ENCODE measurements at places on chromosomes 4 and X. TPM values are rescaled to one million over a fixed set of nuclear protein-coding genes. Genes with fewer than 3 reads are reported as not detected.

Gene PNCK
- total RNA-seq = 0.16 TPM

Gene ATRX
- 18.5 TPM for total RNA-seq

Gene RIPPLY1
- total RNA-seq = not detected

Gene PAGE2B
- total RNA-seq = not detected

Gene CDX4
- not detected for total RNA-seq

Gene WAS
- 0.27 TPM for total RNA-seq

Gene CFAP299
- not detected for total RNA-seq

Gene CFP
- total RNA-seq = 1.2 TPM

Gene C4orf50
- not detected for total RNA-seq

Gene H2BW2
- total RNA-seq = not detected

Gene BCORL1
- 10.6 TPM for total RNA-seq

Gene LDOC1
- total RNA-seq = 80.5 TPM

Gene ZDHHC15
- not detected for total RNA-seq

Gene ADH4
- total RNA-seq = not detected

Gene OTC
- not detected for total RNA-seq

Gene DAPP1
- total RNA-seq = not detected

Gene RNF212
- total RNA-seq = 2.3 TPM

Gene HMGB3
- 126 TPM for total RNA-seq

Gene FMR1NB
- not detected for total RNA-seq

Gene NEIL3
- 9.5 TPM for total RNA-seq

Gene SAGE1
- 0.09 TPM for total RNA-seq

Gene AASDH
- total RNA-seq = 2.6 TPM

Gene DNAAF6
- total RNA-seq = not detected

Gene PDZD4
- 3.7 TPM for total RNA-seq

Gene LRPAP1
- 128 TPM for total RNA-seq

Gene SLC39A8
- 9.7 TPM for total RNA-seq

Gene CCDC160
- not detected for total RNA-seq

Gene TEX13C
- total RNA-seq = not detected

Gene NAT8L
- 8.6 TPM for total RNA-seq

Gene SLC25A43
- total RNA-seq = 30.4 TPM

Gene TCEAL2
- not detected for total RNA-seq

Gene IL9R
- 0.19 TPM for total RNA-seq

Gene CFAP99
- not detected for total RNA-seq

Gene GPR50
- 0.25 TPM for total RNA-seq

Gene LRP2BP
- 0.14 TPM for total RNA-seq

Gene IQCM
- total RNA-seq = not detected

Gene CD99L2
- 55.5 TPM for total RNA-seq

Gene C1QTNF7
- not detected for total RNA-seq

Gene LIN54
- 6.5 TPM for total RNA-seq

Gene RTL5
- total RNA-seq = 2.3 TPM

Gene TCEAL1
- 37.7 TPM for total RNA-seq

Gene ZNF674
- 3.4 TPM for total RNA-seq

Gene SNCA
- not detected for total RNA-seq

Gene DCUN1D4
- total RNA-seq = 21.4 TPM

Data from A549 treated with Mapracorat at 1 μM for 4 hours (cell line).